ENCODE measurements at places on chromosomes 12 and 14.

DNA sequence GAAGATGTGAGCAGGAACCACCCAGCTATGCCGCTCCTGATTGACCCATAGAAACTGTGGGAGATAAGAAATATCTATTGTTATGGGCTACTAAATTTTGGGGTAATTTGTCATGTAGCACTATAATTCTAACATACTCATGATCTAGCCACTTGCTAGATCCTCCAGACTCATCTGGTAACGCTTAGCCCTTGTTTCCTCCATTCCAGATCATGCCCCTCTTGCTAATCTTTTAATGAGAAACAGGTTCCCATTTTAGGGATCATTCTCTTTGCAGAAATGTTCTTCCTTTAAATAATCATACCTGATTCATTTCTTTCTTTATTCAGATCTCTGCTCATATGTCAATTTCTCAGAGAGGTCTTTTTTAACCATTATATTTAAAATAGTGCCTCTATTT, 3.8 kb upstream of the ARHGDIB start:
- DNase-seq, result no peak

- no peak for DNase-seq
Observed at GRCh38 chr14:96060186-96060933, 21.2 kb downstream of the C14orf132 start.

DNA sequence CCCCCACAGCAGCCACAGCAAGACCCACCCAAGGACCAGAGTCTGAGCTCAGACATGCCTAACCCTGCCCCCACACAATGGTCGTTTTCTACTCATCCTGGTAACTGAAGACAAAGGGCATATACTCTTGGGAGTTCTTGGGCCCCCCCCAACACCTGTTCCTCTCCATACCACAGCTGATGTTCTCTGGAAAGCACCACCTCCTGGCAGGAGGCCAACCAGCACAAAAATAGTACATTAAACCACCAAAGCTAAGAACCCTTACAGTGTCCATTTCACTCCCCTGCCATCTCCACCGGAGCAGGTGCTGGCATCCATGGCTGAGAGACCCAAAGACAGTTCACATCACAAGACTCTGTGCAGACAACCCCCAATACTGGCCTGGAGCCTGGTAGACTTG, 80.6 kb upstream of the DAAM1 start:
- no peak for DNase-seq

GRCh38 chr12:31003861-31004640, 69.6 kb upstream of the DDX11 start:
- DNase-seq, result no peak

DNA sequence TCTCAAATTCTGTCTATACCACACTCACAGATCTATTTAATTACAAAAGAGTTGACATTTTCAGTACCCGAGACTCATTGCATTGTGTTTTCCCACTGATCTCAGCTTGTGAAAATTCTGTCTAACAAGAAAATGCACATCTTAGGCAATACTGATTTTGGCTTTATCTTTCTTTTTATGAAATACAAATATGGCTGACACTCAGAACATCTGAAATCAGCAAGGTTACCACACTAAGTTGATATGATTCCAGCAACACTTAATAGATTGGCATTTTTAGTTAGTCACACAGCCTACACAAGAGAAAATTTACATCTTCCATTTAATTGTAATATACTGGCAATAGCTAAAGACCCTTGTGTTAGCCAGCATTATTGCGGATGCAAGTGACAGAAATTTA, 40.3 kb downstream of the PEX5 start:
- DNase-seq, result no peak

- DNase-seq, result no peak
Observed at GRCh38 chr12:128940974-128941373, 87.7 kb downstream of the GLT1D1 start.

DNA sequence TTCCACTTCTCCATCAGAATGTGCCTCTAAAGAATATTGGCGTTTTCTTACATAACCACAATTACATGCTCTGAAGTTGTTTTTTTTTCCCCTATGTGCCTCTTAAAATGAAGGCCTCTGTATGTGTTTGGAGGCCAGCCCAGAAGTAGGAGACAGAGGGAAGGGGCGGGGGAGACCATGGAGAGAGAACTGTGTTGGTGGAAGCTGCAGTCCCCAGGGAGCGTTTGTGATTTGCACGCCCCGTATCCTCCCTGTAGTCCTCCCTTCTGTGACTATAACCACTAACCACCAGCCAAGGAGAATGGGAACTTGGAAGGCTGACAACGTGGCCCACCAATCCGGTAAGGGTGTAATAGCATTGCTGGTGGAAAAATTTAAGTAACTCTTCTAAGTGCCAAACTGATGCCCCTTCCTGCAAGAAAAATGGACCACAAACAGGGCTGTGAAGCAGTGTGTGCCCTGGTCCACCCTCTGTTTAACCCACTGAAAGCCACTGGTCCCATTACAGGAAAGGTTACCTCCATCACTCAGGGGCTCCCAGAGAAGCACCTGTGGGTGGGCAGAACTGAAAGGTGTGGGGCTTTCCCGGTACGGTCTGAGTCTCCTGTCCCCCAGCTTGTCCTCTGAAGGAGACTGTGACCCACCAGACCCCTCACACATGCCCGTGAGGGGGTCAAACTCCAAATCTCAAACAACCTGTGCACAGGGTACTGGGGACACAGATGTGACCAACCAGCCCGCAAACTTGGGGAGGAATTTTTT, 36.8 kb downstream of the CCDC88C start:
- DNase-seq, result no peak

- no peak for DNase-seq
Observed at GRCh38 chr12:20142316-20142715, 226.0 kb upstream of the PDE3A start.

DNA sequence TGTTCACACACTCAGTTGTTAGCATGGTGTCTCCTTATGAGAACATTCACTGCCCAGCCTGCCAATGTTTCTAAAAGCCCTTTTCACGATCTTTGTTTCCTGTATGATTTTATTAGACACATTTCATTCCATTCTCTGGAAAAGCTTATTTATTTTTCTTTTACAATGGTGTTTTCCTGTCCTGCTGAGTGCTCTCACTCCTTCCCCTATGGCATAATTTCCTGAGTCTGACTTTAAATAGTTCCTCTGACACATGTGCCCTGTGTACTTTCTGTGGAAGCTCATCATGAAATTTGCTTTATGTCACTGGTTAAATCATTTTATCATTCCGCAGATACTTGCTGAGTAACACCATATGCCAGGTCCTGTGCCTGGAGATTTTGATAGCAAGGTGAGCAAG, 612.0 kb downstream of the FLRT2 start:
- DNase-seq, result no peak

DNA sequence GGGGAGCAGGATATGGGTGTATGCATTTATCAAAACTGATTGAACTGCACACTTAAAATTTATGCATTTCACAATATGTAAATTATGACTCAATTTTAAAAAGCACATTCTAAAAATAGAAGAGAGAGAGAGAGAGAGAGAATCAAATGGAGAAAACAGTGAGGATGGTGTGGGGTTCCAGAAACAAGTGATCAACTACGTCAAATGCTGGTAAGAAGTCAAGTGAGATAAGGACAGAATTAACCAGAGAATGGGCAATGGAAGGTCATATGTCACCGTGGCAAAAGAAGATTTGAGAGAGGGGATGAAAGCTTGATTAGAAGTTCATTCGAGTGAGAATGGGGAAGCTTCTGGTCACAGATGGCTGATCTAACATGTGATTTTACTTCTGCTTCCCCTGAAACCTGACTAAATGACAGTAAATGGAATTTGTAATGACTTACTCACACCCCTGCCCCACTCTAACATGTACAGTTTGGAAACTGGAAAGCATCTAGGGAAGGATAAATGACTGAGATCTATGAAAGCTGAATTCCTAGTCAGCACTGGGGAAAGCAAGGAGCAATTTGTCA, 276.5 kb upstream of the AMIGO2 start:
- DNase-seq, result no peak

DNA sequence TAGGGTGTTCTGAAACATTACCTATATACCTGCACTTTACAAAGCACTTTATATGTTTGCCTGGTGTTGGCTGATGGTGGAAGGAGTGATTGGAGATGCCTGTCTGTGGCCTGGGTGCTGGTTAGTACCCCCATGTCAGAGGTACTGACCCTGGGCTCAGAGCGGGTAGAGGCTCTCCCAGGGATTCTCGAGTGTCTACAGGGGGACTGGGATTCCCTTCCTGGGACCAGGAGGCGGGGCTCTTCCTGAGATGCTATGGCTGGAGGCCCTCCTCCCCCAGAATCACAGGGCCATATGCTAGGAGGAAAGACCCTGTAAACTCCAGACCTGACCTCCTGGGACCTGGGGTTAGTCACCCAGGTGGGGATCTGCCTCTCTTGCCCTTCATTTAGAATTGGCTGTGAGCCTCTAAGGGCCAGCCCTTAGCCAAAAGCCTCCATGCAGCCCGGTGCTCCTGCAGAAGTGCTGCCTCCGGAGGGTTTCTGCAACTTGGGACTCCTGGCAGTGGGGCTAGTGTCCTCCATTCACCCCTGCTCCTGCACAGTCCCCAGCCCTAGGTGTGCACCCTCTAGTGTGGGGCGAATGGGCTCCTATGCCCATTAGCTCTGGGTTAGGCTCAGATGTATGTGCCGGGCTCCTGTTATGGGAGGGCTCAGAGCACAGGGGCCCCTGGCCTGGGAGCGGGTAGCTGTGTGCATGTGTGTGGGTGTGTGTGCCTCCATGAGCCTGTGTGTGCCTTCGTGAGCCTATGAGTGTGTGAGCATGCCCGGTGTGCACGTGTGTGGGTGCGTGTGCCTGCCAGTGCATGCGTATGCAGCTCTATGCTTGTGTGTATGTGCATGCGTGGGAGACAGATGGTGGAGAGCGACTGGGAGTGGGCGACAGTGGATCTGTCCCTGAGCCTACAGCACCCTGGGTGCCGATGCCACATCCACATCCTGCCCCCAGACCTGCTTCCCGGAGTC, 36.6 kb downstream of the RTL1 start:
- no peak for DNase-seq

DNA sequence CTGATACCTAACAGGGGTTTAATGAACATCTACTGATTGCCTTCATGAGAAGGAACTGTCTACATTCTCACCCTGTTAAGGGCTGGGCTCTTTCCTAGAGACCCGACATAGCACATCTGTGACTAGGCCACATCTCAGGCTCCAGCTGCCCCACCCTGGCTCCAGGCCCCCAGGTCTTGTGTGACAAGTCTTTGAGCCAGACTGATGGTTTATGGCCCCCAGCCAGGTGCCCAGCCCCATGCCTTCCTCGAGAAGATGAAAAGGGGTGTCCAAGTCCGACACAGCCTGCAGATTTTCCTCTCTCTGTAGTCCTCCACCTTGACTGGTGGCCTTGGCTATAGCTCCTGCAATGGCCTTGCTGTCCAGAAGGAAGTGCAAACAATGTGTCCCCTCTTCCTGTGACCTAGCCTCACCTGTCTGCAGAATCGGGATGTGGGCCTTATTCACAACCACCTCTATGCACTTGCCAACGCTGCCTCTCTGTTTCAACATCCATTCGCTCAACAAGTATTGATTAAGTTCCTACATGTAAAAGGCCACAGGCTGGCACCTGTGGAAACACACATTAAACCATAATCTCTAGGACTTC, 4.2 kb downstream of the ACTN1 start:
- DNase-seq, result no peak

- no peak for DNase-seq
Observed at GRCh38 chr14:74649673-74650072, 37.6 kb upstream of the LTBP2 start.

GRCh38 chr12:68178184-68178583, 18.6 kb upstream of the IFNG start:
- DNase-seq, result no peak

DNA sequence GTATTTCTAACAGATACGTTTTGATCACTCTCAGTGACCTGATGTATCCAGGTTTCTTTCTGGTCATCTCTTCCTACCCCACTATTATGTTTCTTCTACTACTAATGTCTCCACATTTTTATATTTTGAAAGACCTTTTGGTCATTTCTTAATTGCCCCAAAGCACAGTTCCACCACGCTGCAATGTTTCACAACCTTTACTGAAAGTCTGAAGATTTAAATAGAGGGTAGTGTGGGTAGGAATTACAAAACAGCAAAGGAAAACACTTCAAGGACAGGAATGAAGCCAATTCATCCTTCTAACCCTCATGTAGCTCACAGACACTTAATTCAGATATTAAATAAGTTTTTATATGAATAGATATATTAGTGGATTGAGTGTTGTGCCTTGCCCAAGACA, 36.1 kb upstream of the SLC16A7 start:
- no peak for DNase-seq

GRCh38 chr14:98886982-98887381, 385.0 kb downstream of the BCL11B start:
- DNase-seq, result no peak

DNA sequence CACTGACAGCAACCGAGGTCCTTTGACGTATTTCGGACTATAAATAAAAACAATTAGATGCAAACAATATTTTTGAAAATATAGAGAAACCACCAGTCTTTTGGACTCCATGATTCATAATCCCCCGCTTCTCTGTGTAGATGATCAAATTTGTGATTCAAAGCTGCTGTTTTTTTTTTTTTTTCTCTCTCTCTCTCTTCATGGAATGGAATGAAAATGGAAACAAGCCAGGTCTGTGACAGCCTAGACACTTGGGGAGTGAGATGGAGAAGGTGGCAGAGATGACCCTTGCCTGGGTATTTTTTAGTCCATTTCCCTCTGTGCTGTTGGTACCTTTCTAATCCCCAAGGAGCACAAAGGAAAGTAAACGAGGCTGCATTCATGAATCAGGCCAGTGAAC, 248.5 kb downstream of the GLT1D1 start:
- no peak for DNase-seq

DNA sequence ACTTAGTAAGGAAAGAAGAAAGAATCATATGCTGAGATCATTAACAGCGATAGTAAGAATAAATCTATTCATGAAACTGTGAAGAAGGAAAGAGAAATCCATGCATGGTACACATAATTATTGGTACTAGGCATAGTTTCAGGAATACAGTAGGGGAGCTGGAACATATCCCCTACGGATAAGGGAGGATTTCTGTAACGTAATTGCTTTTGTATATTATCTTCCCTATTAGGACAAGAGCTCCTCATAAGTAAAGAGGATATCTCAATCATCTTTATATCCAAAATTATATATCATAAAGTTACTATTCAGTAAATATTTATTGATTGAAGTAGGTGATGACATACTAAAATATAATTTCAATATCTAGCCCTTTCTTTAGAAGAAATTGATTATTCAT, 22.9 kb downstream of the SYT1 start:
- no peak for DNase-seq

GRCh38 chr14:105257464-105257863, 9.1 kb downstream of the BTBD6 start:
- DNase-seq, result no peak

GRCh38 chr12:52519387-52519703, 849 bp downstream of the KRT5 start:
- DNase-seq, result no peak
